Tongue (tissue), 3 donors: ENCODE measurements at places on chromosomes 1 and 21. TPM values are rescaled to one million over a fixed set of nuclear protein-coding genes. Genes with fewer than 3 reads are reported as not detected.

Gene SPSB1
- 23.3 TPM for total RNA-seq

Gene SYT2
- total RNA-seq, result 0.21 TPM

DNA sequence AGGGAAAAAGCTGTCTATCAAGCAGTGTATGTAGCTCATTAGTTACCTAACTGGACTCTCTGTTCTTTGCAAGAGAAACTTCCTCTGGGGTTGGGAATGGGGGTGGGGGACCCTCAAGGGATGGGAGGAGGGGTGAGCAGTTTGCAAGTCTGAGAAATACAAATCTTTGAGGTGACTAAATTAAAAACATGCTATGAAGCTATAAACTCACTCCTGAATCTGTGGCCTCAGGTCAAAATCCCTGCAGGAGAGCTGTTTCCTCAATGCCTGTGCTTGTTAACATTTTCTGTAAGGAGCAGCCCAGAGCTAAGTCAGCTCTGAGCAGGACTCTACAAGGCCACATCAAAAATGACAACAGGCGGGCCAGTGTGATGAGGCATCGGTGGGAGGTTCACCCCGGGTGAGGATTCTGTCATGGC lies 32.8 kb upstream of the PTPRC start:
- DNase-seq, result no peak

DNA sequence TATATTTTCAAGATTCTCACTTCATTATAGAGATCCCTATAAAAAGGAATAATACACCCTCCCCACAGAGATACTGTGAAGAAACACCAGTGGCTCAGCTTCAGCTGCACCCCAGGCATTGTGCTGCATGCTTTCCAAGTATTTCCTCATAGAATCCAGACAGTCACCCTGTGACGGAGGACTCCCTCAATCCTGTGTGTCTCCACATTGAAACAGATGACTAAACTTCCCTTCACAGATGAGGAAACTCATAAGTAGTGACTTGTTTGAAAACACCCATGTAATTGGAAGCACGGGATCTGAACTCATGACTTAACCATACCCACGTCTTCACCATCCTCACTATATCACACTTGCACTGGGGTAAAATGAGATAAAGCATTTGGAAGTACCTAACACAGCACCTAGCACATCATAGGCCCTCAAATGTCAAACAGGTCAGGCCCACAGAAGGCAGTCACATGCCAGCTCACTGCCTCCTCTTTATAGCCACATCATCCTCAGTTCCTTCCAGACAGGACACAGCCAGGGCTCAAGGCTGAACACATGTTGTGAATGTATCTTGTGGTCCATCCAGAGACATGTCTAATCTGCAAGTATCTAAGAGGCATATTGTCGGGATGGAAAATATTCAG lies 55.2 kb downstream of the GPR161 start:
- DNase-seq, result no peak

Gene UTS2
- not detected for total RNA-seq

Gene SMCP
- not detected for total RNA-seq

- DNase-seq, result no peak
Observed at GRCh38 chr1:160427625-160428024, 27.3 kb downstream of the VANGL2 start.

DNA sequence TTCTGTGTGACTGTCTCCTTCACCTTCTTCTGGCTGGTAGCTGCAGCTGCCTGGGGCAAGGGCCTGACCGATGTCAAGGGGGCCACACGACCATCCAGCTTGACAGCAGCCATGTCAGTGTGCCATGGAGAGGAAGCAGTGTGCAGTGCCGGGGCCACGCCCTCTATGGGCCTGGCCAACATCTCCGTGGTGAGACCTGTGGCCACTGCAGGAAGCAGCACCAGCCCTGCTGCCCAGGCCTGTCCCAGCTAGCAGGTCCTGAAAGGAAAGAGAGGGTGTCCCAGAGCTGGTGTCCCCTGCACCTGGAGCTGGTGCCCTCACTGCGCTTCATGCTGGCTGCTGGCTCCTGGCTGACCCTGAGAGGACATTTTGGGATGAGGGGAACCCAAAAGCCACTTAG lies 5.9 kb upstream of the ATXN7L2 start:
- no peak for DNase-seq

DNA sequence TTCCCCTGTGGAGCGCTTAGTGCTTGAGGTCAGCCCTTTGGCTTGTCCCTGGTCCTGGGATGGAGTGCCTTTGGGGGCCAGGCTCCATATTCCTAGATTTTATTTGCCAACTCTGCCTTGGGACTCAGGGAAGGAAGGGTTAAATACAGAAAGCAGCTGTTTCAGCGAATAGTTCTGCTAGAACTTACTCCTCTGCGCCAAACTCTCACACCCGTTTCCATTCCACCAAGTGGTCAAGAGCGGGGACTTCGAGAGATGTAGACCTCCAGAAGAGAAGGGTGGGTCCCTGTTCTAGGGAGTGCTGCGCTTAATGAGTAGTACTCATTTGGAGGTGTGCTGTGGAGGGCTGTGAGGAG lies 704 bp upstream of the TOMM40L start:
- DNase-seq, result no peak

DNA sequence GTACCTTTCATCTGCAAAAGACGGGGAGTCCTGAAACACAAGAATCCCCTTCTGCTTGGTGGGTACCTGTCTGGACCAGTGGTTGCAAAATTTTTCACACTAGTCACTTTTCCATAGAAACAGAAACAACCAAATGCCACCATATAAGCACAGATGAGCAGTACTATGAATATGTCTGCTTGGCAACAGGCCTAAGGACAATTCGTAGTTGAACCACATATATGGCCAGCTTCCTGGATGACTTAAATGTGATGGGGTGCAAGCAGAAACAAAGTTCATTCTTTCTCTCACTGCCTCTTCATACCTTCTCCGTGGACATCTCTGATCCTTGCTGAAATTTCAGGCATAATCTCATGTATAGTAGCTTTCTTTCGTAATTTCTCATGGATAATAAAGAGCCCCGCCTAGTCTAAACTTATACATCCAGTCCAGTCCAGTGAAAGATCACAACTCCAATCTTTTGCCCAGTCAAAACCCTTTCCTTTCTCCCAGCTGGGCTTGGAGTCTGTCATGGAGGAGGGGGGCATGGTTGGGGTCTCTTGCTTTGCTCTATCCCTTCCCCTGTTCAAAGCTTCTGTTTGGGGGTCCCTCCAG lies 7.0 kb downstream of the FCAMR start:
- no peak for DNase-seq
